ENCODE measurements at places on chromosomes 12 and 14. TPM values are rescaled to one million over a fixed set of nuclear protein-coding genes. Genes with fewer than 3 reads are reported as not detected.

The TAS2R14 gene
- 1.7 TPM for total RNA-seq

The USP44 gene
- total RNA-seq, result 4.3 TPM

The MORN3 gene
- total RNA-seq, result 0.70 TPM

DNA sequence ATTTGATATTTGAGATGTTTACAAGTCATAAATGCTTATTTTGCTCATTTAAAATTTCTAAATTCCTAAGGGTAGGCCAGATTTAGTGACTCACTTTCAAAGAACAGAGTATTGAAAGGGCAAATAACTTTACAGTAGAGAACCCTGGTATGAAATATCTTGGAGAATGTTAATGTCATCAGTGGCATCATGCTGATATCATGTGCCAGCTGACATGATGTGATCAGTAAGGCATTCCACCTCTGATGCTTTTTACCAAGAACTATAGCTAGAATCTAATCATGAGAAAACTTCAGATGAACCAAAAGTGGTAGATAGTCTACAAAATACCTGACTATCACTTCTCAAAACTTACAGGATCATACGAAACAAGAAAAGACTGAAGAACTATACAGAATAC, 2.9 kb upstream of the FLRT2 start:
- peak overlapping the region; percentile 74 for H3K27ac ChIP-seq
- H3K4me1 ChIP-seq, result peaks cover 45% of the 10 kb centered on the region
- H3K27me3 ChIP-seq, result peaks cover 4% of the 10 kb centered on the region

DNA sequence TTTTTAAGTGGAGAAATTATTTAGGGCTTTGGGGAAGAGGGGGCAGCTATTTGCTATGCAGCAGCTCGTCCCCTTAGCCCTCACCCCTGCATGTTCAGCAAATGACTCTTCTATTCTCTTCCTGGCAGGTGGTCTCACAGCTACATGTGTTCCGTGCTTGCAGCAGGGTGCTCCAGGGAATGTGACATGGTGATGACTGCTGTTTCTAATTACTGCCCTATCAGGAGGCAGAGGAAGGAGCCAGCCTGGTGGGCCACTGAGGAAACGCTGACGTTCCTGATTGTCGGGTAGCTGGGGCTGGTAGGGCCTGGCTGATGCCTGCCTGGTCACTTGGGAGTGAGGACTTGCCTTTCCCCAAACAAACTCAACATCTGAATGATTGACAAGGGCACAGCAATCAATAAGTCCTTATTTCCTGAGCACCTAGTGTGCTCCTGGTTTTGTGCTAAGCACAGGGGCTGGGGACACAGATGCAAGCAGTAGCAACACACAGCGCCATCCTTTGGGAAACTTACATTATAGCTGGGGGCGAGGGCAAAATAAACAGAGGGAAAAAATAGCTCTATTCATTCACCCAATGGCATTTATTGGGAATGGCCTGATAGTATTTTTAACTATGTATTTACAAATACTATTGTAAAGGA, 377.8 kb downstream of the FUT8 start:
- H3K27ac ChIP-seq, result no peak overlapping the region
- H3K36me3 ChIP-seq, result no peaks in the 10 kb centered on the region
- DNase-seq, result no peak
- no peaks in the 10 kb centered on the region for H3K27me3 ChIP-seq
- H3K4me3 ChIP-seq, result no peak overlapping the region
- peaks cover 13% of the 10 kb centered on the region for H3K4me1 ChIP-seq

GRCh38 chr12:127445581-127446139, 821.3 kb upstream of the TMEM132C start:
- DNase-seq, result peak; percentile 36
- no peak overlapping the region for H3K27ac ChIP-seq
- no peaks in the 10 kb centered on the region for H3K27me3 ChIP-seq
- no peaks in the 10 kb centered on the region for H3K4me1 ChIP-seq

- no peak overlapping the region for H3K27ac ChIP-seq
- peaks cover 2% of the 10 kb centered on the region for H3K27me3 ChIP-seq
- H3K4me1 ChIP-seq, result peaks cover 5% of the 10 kb centered on the region
- no peak overlapping the region for H3K4me3 ChIP-seq
- no peak for DNase-seq
These were observed 376.4 kb downstream of the SNAPC1 start for GRCh38 chr14:62138593-62138992.

GRCh38 chr12:104669089-104669721, 212.5 kb downstream of the CHST11 start:
- H3K4me3 ChIP-seq, result no peak overlapping the region
- no peak for DNase-seq
- H3K27me3 ChIP-seq, result no peaks in the 10 kb centered on the region
- no peak overlapping the region for H3K27ac ChIP-seq
- no peaks in the 10 kb centered on the region for H3K36me3 ChIP-seq

GRCh38 chr12:132781938-132782337, 20.3 kb upstream of the ANKLE2 start:
- DNase-seq, result no peak
- no peak overlapping the region for H3K27ac ChIP-seq
- no peaks in the 10 kb centered on the region for H3K4me1 ChIP-seq
- H3K36me3 ChIP-seq, result peaks cover 57% of the 10 kb centered on the region

GRCh38 chr12:119710965-119711551, 43.1 kb downstream of the PRKAB1 start:
- H3K27me3 ChIP-seq, result no peaks in the 10 kb centered on the region
- peaks cover 21% of the 10 kb centered on the region for H3K36me3 ChIP-seq
- no peak overlapping the region for H3K27ac ChIP-seq

GRCh38 chr12:117334051-117334450, 27.4 kb downstream of the NOS1 start:
- peaks cover 6% of the 10 kb centered on the region for H3K27me3 ChIP-seq
- no peak for DNase-seq
- H3K27ac ChIP-seq, result no peak overlapping the region
- H3K4me1 ChIP-seq, result no peaks in the 10 kb centered on the region

DNA sequence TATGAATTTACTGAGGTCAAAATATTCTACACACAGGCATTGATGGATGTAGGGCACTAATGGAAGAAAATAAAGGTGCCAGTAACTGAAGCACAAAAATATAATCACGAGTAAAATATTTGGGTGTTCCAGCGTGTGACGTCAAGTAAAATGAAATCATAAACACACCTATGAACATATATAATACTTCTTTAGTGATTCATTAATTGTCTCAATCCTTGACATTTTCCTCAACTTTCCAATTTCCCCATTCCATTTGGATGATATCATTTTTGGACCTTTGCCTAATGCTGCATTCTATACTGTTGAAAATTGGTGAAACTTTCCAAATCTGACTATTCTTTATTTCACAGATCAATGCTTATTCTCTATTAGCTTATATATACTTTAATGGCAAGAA, 649.3 kb downstream of the GALC start:
- no peaks in the 10 kb centered on the region for H3K4me1 ChIP-seq
- H3K27ac ChIP-seq, result no peak overlapping the region
- no peak overlapping the region for H3K4me3 ChIP-seq
- no peak for DNase-seq

- peaks cover 44% of the 10 kb centered on the region for H3K4me1 ChIP-seq
- H3K27me3 ChIP-seq, result no peaks in the 10 kb centered on the region
- no peaks in the 10 kb centered on the region for H3K36me3 ChIP-seq
These were observed 155.4 kb downstream of the TMX1 start for GRCh38 chr14:51395361-51395849.

GRCh38 chr12:60043236-60043635, 447.4 kb downstream of the SLC16A7 start:
- no peaks in the 10 kb centered on the region for H3K27me3 ChIP-seq
- no peaks in the 10 kb centered on the region for H3K36me3 ChIP-seq
- DNase-seq, result no peak
- H3K27ac ChIP-seq, result no peak overlapping the region
- H3K4me3 ChIP-seq, result no peak overlapping the region
- no peaks in the 10 kb centered on the region for H3K4me1 ChIP-seq

DNA sequence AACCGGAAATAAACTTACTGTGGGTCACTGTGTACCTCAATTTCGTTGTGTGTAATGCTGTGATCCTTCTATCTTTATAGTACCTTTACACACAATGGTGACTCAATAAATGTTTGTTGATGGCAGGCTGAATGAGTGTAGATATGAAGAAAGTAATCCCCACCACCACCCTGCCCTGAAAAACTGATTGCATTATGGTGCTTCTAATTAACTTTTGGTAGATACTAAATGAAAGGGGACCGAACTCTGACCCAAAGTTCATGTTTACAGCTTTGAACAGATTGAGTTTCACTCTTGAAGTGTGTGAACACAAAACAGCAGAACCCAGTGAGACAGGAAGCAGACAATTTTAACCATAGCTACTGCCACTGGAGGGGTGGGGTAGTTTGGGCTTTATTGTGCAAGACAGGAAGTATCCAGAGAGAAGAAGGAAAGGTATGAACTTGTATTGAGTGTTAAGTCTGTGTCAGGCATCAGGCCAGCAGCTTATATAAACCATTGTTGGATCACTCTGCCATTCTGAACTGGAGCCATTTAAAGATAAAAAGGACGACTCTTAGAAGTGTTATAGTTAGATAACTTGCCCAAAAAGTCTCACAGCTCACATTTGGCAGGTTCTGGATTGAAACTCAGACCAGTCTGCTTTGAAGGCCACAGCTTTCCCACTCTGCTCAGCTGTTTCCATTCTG, 197.0 kb upstream of the AMIGO2 start:
- peak overlapping the region; percentile 88 for H3K27ac ChIP-seq
- peaks cover 47% of the 10 kb centered on the region for H3K4me1 ChIP-seq
- no peaks in the 10 kb centered on the region for H3K27me3 ChIP-seq
- no peaks in the 10 kb centered on the region for H3K36me3 ChIP-seq
- H3K4me3 ChIP-seq, result no peak overlapping the region
- peak; percentile 74 for DNase-seq

DNA sequence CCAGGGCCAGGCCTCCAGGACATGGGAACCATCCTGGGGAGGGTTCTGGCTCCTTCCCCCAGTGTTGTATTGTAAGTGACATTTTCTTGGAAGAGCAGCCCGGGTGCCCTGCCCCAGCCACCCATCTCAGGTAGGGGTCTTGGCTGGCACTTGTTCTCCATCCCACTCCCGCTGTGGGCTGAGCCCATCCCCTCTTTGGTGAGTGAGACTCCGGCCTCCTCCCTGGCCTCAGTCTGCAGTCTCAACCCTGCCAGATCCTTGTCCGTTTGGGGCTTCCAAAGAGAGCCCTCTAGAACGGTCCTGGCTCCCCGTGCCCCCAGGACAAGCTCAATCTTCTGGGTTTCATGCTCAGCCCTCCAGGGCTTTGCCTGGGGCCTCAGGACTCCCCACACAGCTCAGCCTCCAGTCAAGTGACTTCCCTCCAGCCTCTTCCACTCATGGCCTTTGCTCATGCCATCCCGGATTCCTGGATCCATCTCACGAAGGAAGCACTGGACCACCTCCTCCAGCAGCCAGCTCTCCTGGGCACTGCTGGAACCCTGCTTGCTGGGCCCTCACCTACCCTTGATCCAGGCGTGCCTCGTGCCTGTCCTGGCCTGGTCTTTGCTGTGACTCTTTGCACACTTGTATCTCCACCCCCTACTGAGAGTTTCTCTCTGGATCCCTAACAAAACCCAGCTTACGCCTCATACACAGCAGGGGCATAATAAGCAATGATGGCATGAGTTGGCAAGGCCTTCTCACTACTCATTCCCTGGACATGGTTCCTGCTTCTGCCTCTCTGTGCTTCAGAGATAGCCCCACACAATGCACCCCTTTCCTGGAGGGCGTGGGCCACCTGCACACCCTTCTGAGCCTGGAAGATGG, 297.4 kb upstream of the RTL1 start:
- no peaks in the 10 kb centered on the region for H3K36me3 ChIP-seq
- no peaks in the 10 kb centered on the region for H3K27me3 ChIP-seq
- H3K4me3 ChIP-seq, result no peak overlapping the region
- no peaks in the 10 kb centered on the region for H3K4me1 ChIP-seq
- no peak overlapping the region for H3K27ac ChIP-seq

DNA sequence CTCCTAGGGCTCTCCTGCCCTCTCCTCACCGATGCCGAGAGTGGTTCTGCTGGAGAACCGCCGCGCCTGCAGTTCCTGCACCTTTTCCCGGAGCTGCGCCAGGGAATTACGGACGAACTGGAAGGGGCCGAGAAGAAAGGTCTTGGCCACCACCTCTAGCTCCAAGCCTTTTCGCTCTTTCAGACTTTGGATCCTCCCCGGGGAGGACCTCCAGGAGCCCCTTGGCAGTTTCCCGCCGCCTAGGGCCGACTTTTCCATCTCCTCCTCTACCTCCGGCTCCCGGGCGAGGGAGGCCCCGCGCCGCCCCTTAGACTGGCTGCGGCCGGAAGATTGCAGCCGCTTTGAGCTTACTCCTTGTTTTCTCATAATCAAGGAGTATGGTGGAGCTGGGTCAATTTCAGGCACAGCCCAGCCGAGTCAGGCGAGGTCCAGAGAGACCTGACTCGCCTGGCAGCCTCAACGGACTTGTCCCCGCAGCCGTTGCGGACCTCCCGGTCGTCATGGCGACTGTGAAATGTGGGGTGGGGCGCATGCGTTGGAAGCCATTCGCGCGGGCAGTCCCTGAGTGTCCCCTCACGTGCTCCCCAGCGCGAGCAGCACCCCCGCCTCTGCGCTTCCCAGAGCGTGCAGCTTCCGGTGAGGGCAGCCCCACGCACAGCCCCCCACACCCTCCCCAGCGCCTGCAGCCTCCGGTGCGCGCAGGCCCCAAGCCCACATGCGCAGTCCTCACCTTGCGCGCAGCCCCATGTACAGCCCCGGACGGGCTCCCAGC, at the start of gene DPY19L2:
Gene DPY19L2 (minus strand): TSS at position 466 of the 772 bp plus-strand sequence. CDS start 100 bp downstream, at position 366.
- DNase-seq, result peak; percentile 63
- peak within 1 kb of the TSS; percentile 63 for H3K27ac ChIP-seq
- peak within 1 kb of the TSS; percentile 72 for H3K4me3 ChIP-seq
- no peaks in the 10 kb centered on the region for H3K36me3 ChIP-seq

DNA sequence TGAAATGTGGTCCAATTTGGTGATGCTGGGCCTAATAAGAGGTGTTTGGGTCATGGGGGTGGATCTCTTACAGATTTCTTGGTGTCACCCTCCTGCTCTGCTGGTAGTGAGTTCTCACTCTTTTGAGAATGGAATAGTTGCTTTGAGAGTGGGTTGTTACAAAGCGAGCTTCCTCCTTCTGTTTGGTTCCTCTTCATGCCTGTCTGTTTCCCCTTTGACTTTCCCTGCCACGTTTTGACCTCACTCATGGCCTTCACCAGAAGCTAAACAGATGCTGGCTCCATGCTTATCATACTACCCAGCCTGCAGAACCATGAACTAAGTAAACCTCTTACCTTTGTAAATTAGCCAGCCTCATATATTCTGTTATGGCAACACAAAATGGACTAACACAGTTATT, 57.7 kb upstream of the LDHB start:
- no peak overlapping the region for H3K4me3 ChIP-seq
- no peak for DNase-seq
- H3K4me1 ChIP-seq, result no peaks in the 10 kb centered on the region
- H3K27ac ChIP-seq, result no peak overlapping the region

DNA sequence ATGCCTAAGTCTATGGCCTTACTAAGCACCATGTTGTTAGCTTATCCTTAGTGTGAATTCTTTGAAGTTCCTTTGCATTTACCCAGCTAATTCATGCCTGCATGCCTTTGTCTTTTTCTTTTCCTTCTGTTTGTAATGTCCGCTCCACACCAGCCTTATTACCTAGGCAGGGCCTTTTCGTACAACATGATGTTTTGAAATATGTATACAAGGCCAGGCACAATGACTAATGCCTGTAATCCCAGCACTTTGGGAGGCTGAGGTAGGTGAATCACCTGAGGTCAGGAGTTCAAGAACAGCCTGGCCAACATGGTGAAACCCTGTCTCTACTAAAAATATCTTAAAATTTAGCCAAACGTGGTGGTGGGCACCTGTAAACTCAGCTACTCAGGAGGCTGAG, 1636.5 kb upstream of the SEL1L start:
- no peak overlapping the region for H3K4me3 ChIP-seq
- H3K27me3 ChIP-seq, result no peaks in the 10 kb centered on the region
- no peaks in the 10 kb centered on the region for H3K36me3 ChIP-seq
- H3K27ac ChIP-seq, result no peak overlapping the region
- DNase-seq, result no peak
